Mesothelial cell of epicardium (in vitro differentiated cells): ENCODE measurements at places on chromosomes 5 and 9.

DNA sequence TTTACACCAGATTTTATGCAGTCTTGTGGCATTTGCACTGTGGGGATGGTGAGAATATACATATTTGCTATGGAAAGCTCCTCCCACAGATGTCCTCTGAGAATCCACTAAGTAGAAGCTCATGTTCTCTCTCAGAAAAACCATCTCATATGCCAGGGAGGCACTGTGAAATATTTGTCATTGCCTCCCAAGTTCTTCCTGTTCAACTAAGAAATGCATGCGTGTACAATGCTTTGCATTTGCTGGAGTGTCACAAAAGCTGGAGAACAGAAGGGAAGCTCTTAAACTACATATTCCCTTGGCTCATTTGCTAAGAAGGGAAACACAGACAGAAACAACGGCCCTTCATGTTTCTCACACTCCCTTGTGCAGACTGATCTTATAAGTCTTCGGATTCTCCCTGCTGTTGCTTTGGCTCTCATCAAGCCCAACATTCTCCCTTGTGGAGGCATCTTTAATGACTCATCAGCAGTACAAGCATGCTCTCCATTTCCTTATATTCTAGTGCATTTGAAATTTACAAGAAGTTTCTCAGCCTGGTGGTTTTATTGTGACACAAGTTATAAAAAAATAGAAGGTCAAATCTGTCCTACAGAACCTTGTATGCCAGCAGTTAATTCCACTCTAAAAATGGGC is 220.6 kb downstream of the TRIM36 start:
- no peak for DNase-seq

- no peak for DNase-seq
Measured at GRCh38 chr5:54570916-54571315, 53.4 kb downstream of the SNX18 start.

GRCh38 chr5:163706053-163706771 is 200.8 kb downstream of the MAT2B start:
- DNase-seq: no peak

DNA sequence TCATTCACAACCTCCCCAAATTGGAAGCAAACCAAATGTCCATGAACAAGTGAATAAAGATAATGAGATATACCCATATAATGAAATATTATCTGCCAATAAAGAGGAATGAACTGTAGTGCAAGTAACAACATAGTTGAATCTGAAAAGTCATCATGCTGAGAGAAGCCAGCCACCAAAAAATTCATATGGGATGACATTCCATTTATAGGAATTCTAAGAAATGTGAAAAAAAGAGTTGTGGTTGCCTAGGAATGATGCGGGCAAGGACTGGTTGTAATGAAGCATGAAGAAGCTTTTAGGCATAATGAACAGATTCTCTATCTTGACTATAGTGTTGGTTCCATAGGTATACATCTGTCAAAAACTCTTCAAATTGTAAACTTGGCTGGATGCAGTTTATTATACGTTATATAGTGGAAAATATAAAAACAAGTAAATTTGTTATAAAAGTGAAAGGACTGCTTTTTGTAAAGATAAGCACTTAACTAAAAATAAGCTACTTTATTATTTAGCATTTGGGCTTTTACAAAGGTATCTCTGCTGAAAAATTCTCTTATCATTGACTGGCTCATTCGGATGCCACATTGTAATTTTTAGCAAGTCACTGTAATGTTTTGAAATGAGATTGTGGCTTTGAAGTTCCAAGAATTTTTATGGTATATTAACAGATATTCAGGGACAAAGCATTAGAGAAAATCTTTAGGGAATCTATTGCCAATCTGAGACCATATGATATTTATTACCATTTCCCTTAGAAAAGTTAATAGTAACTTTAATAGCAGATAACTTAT is 21.2 kb upstream of the TTC23L start:
- no peak for DNase-seq

- DNase-seq: no peak
Measured at GRCh38 chr5:157827423-157827822, 31.5 kb downstream of the CLINT1 start.

DNA sequence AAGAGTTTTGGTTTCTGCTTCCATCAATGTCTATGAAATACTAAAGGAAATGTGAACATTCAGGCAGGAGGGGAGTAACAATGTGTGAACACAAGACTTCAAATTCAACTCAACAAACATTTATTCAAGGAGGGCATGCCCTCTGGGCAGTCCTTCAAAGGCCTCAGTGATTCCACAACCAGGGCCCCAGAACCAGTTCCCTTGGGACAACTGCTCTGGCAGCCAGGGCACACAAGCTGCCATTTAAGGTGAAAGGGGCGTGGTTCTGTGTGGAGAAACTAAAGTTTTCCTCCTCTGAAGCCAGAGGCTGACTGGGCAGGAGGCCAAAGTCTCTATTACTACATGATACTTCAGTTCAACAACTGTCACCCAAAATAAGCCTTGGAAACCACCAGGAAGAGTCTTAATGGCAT is 3.2 kb downstream of the RBM18 start:
- DNase-seq: no peak

- no peak for DNase-seq
Measured at GRCh38 chr9:38771593-38771992, 51.7 kb upstream of the FAM240B start.

- DNase-seq: no peak
Measured at GRCh38 chr9:92563116-92564100, 27.6 kb upstream of the ECM2 start.

DNA sequence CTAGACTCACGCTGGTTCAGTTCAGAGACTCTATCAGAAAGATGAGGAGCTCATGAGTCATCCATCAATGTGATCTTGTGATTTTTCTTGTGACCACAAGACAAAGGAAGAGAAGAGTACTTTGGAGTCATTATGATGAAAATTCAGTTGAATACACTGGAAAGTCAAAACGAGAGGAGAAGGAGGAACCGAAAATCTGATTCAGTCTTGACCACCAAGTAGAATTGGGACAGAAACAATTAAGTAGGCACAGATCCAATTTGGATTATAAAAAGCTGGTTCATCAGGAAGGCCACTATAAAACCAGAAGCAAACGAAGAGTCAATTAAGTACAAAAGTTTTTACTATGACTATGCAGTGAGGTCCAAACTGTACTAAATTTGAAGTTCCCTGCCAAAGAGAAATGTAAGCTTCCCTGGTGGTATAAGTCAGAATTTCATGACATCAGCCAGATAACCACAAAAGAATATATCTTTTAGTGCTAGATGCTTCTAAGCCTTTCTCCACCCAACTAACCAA is 90.9 kb downstream of the THBS4 start:
- DNase-seq: no peak

DNA sequence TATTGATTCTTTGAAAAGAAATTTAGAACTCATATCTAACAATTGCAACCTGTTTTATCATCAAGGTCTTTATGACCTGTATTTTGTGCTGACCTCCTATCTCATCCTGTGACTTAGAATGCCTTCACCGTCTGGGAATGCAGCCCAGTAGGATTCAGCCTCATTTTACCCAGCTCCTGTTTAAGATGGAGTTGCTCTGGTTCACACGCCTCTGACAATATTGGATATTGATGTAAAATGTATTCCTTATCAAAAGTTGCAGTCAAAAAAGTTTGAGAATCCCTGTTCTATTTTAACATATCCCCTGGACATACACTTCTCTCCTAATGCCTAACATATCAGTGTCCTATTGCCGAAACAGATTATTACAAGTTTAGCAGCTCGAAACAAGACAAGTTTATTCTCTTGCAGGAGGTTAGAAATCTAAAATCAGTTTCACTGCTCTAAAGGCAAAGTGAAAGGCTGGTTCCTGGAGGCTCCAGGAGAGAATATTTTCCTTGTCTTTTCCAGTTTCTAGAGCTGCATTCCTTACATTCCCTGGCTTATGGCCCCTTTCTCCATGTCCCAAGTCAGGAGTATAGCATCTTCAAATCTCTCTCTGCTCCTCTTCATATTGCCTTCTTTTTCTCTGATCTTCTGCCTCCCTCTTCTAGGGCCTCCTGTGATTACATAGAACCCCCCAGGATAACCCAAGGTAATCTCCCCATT is 31.5 kb upstream of the LVRN start:
- no peak for DNase-seq

DNA sequence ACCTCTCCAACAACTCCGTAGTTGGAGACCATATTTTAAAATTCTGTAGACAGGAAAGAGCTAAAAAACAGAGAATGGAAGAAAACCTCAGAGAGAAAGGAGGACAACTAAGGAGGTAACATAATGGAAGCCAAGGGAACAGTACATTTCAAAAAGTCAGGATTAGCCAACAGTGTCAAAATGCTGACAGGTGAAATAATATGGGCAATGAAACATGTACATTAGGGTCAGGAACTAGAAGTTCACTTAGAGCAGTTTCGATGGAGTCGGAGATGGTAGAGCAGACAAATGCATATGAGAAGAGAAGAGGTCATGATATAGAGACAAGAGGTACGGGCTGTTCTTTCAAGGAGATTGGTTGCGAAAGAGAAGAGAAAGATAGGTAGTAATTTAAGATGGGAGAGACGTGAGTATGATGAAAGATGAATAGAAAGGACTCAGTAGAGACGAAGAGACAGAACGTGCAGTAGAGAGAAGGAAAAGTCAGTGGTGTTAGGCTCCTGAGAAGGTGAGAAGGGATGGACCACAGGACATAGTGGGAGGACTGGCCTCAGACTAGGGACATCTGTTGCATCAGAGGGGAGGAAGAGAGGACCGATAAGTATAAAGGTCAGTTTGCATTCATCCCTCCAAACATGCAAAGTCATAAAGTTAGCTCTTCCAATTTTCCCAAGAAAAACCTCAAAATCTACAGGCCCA is 25.6 kb downstream of the NRG2 start:
- no peak for DNase-seq

DNA sequence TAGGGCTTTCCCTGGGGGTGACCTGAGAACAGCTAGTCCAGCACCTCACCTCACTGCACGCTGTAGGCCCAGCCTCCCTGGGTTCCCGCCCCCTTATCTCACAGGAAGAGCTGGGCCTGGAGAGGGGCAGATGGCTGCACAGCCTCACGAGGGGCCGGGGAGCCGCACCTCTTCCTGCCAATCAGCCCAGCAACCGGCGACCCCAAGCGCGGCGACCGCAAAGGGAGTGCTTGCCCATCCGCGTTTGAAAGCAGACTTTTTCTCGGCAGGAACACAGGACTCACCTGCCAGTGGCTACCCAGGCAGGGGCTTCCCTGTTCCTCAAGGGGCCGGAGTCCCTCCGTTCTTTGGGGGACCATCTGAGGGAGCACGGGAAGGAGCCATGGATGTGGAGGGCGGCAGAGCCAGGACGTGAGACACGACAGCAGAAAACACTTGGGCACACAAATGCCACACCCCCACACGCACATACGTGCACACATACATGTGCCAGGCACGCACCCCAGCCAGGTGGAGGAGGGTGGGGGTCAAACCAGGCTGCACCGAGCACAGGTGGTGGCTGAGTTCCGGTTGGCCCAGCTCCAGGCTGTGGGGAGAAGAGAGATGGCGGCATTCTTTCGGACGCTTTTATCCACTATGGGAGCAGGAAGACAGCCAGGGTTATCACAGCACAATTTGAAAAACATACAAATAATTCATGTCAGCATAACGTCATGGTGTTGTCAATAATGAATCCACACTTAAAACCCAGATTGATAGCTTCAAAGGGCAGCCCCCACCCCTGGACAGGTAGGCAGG is 11.3 kb downstream of the TMEM250 start:
- DNase-seq: no peak

GRCh38 chr5:141597394-141597793 is 21.4 kb downstream of the DIAPH1 start:
- DNase-seq: no peak

DNA sequence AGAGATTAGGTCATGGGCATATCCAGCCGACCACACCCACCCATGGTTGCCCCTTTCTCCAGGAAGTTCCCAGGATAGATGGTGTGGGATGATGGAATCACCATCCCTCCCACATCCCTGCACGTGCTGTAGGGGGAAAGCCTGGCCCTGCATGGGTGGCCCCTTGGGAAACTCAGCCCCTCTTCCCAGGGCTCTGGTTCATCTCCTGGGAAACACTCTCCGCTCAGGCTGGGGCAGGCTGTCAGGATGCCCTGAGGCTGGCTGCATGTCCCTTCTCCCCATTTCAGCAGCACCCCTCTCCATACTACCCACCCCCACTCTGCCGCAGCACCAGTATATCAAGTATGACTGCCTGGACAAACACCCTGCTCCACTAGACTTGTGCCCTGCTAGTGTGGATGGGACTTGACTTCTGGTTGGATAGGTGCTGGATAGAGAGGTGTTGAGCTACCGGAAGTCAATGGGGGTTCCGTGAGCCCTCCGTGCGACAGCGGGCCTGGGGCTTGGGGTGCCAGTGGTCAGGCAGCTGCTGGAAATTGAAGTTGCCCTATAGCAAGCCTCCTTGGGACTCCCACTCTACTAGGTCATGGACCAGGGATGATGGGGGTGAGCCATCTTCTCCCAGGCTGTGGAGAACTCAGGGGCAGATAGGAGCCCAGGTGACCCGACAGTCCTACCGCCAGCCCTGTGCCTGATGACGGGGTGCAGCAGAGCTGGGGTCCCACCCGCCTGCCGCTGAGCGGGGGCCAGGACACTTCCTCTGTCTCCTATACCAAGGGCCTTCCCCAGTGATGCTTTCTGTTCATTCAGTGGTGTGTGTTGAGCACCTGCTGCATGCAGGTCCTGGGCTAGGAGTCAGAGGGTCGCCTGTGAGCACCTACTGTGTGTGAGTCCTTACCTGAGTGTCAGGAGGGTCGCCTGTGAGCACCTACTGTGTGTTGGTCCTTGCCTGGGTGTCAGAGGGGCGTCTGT is 69.4 kb upstream of the COL5A1 start:
- DNase-seq: peak; percentile 36

- peak; percentile 60 for DNase-seq
Measured at GRCh38 chr9:83334320-83334719, 203.9 kb downstream of the FRMD3 start.

GRCh38 chr9:98067184-98067583 is 10.7 kb downstream of the NANS start:
- DNase-seq: no peak

GRCh38 chr9:88197016-88197415 is 58.7 kb upstream of the SPATA31C2 start:
- peak; percentile 55 for DNase-seq

DNA sequence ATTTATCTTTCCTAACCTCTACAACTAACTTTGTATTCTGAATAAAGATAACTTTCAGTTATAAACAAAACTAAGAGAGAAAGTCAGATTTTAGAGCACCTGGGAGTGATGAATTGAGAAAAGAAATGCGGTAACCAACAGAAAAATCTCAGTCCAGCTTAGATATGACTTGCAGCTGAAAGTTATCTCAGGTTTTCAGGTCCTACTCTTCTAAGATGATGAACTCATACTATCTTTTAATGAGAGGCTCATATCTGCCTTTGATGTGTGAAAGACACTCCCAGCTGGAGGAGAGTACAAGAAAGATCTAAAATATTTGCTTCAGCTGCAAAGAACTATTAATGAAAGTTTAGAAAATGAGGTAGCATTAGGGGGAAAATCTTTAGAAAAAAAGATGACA is 190.5 kb downstream of the DENND1A start:
- DNase-seq: no peak

GRCh38 chr5:154970759-154971158 is 29.9 kb downstream of the MRPL22 start:
- DNase-seq: no peak

DNA sequence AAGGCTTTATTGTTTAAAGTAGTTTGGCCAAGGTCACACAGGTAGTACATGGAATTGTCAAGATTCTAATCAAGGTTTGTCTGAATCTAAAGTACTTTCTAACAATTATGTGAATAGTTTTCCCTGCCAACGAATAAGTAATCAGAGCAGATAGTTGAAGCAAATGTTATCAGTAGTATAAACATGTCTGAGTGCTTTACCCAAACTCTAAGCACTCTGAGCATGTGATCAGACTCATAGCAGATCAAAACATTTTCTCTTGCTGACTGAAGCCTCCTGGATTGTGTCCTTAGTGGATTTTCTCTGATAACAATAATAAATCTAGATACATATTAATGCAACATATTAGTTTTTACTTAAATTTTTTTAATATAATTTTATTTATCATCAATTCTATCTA is 995.0 kb downstream of the EFNA5 start:
- DNase-seq: no peak
